ENCODE measurements at places on chromosomes 3 and 15.

DNA sequence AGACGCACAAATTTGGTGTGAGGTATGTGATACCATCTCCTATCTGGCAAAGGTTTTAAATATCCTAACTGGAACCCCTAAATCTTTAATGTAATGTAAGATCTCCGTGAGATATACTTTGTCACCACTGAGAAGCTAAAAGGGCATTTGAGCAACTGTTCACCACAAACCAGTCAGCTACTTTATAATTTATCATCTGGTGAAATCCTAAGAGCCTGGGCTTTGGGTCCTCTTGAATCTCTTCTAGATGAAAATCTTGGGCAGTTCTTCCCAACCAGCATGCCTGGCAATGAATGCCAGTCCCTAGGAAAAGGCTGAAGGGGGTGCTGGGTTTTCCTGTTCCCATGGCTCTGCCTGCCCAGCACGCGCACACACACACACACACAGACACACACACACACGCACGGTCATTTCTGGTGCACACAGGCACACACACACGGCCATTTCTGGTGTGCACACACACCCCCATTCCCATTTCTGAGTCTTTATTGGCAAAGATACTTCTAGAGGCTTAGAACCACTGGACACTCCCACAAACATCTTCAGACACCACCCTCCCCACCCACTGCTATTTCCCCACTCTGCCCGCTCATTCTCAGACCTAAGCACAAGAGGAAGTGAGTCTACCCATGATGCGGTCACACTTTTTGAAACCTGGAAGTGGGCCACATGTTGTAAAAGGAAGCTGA, 72.6 kb downstream of the MYO1E start:
- peak; percentile 98 for DNase-seq

- no peak for DNase-seq
These were observed 213.2 kb downstream of the CADM2 start for GRCh38 chr3:85171976-85172375.

GRCh38 chr15:42148808-42149492, 7.5 kb downstream of the PLA2G4F start:
- DNase-seq: no peak

DNA sequence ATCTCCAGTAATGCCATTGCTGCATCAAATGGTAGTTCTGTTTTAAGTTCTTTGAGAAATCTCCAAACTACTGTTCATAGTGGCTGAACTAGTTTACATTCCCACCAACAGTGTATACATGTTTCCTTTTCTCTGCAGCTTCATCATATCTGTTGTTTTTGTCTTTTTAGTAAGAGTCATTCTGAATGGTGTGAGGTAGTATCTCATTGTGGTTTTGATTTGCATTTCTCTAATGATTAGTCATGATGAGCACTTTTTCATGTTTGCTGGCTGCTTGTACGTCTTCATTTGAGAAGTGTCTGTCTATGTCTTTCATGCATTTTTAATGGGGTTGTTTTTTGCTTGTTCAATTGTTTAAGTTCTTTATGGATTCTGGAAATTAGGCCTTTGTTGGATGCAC, 10.2 kb upstream of the GCSAM start:
- peak; percentile 13 for DNase-seq

- no peak for DNase-seq
These were observed 39.4 kb downstream of the DNAJB8 start for GRCh38 chr3:128427175-128427857.

DNA sequence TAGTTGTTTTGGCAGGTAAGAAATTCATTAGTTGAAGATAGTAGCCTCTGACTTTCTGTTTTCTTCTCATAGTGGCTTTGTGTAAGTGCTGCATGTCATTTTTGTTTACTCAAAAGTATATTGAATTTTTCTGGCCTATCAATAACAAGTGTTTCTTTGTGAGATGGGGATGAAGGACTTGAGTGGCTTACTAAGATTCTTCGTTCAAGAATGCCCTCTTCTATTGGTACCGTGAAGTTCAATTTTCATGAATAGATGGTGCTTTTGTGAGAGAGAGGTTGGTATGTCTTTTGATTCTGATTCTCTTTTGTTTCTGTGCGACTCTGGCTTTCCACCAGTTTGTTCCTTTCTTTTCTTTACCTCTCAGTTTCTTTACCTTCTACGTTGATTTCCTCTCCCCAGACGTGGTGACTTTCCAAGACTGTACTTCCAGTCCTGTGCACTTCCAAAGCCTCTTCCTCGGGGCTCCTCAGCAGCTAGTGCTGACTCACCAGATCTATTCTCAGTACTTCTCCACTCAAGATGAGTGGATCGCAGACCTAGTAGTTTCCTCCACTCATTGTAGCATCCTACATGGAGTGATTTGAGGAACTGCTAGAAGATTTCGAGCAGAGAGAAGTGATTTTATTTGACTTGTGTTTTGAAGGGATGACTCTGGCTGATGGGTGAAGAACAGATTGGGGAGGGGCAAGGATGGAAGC, 82.0 kb upstream of the EPHB3 start:
- DNase-seq: no peak

DNA sequence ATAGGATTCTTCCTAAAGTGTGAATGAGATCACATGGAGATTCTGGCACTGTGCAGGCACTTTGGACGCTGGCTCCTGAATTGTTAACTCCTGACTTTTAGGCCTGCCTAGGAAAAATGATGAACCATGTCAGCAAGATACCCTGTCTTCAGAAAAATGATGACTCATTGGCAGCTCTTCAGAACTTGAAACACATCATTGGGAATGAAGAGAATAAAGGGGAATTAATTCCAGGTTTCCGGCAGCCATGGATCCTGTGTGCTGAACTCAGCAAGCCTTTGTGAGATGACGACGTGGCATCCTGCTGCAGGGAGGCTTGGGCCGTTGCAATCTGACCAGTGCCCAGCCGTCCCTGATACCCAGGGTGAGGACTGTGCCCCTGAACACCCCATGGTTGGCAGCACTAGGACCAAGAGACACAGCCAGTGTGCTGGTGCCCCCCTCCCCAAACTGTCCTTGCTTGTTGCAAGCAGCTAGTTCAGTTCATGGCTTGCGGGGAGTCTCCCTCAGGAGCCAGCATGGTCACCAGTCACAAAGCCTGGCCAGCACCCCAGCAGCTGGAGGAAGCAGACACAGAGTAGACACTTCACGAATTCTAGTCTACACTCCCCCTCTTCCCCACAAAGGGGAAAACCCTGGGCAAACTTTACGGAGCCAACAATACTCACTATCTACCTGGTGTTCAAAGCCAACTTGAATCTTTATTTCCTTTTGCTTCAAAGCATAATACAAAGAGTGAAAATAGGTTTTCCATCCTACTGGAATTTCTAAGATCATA, 7.8 kb upstream of the LIPC start:
- peak; percentile 69 for DNase-seq

DNA sequence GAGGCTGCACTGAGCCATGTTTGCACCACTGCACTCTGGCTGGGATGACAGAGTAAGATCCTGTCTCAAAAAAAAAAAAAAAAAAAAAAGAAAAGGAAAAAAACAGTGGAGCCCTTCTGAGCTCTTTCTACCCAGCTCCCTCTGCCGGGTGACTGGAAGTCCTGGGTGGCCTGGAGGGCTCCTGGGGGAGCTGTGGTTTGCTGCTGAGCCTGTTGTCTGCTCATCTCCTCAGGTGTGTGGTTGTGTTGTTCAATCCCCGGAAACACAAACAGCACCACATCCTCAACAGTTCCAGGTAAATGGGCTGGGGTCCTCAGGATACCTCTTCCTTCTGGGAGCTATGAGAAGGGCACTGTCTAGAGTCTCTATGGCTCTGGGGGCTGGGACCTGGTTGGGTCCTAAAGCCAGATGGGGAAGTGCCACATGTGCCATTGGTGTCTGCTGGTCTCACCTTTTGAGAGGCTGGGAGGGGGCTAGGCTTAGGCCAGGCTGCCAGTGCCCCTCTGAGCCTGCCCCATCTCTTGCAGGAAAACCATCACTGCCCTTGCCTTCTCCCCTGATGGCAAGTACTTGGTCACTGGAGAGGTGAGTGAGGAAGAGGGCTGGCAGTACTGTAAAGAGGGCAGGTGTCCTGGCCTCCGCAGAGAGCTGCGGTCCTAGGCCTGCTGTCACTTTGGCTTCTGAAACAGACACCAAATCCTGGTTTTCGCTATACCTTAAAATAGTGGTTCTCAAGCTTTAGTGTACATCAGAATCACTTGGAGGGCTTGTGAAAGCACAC, 17.1 kb upstream of the JMJD7 start:
- DNase-seq: no peak

DNA sequence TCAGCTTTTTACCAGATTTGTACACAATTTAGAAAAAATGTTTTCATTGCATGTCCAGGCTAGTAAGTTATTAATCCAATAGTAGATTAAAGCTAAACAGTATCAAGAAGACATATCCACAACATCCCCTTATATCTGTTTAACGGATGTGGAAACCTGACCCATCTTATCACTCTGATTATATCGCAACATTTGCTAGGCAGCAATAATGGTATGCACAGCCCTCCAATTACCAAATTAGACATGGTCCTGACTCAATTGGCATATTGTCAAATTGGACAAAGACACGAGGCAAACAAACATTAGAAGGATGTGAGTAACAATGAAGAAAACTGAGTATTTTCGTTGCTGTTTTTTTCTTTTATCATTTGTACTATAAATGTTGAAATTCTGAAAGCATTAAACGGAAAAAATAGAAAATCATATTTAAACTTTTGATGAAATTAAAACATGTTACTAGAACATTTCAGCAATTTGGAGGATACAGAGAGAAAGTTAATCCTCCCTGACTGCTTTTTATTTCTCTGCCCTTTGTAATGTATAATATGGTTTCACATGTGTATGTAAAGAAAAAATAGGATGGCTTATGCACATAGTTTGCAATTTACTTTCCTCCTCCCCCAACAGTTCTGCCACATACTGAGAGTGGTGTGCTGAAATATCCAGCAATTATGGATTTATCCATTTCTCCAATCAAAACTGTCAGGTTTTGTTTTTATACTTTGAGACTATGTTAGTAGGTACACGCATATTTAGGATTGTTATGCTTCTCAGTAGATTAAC, 633.7 kb downstream of the ZIC1 start:
- peak; percentile 76 for DNase-seq

GRCh38 chr3:131553495-131554247, 50.9 kb upstream of the MRPL3 start:
- DNase-seq: no peak

- DNase-seq: peak; percentile 20
These were observed 149.0 kb downstream of the USP13 start for GRCh38 chr3:179801856-179802255.

GRCh38 chr15:77595231-77595630, 37.5 kb downstream of the LINGO1 start:
- DNase-seq: no peak

DNA sequence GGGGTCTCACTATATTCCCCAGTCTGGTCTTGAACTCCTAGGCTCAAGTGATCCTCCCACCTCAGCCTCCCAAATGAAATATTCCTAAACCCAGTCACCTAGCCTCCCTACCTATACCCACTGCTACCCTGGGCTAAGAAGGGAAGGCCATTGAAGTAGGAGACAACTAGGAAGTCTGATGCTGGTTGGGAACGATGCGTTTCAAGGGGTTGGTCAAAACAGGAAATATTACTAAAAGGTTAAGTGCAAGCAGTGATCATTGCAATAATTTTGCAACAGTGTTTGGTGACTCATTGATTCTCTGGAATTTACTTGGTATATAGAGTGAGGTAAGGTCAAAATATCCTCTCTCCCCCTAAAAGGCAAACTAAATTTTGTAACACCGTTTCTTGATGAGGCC, 4.6 kb upstream of the UQCRC1 start:
- peak; percentile 76 for DNase-seq

DNA sequence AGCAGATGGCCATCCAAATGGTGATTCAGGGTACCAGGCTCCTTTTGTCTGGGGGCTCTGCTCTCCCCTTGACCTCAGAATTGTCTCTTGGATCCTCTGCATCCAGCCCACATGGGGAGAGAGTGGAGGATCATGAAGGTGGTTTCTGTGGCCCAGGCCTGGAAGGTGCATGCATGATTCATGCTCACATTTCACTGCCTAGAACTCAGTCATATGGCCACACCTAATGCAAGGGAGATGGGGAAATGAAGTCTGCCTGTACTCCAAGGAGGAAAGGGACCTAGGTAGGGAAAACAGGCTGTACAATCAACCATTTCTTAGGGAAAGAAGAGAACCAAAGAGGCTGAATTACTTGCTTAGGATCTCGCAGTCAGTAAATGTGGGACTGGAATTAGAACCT, 15.1 kb downstream of the HRG start:
- no peak for DNase-seq

DNA sequence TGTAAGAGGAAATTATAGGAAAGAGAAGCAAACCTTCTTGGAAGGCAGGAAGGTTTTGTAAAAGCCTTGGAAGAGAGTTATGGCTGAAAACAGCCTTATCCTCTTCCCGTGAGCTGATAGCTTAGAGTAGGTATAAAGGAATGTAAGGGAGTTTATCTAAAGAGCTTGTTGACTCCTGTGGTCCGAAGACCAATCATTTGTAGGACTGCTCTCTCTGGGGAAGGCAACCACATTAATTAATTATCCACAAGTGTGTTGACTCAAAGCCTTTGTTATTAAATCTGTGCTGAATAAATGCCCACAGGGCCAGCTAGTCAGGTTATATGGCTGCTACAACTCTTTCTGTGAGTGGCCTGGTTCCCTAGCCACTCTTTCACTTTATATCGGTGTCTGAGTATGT, 452.1 kb upstream of the RASGRP1 start:
- no peak for DNase-seq

- no peak for DNase-seq
These were observed 119.6 kb upstream of the CTDSPL start for GRCh38 chr3:37742121-37742520.
